Stimulated activated CD8-positive, alpha-beta memory T cell treated with anti-CD3 and anti-CD28 coated beads, Interleukin-4, amount 100 ng/mL, for 1 hour (primary cell): ENCODE measurements at places on chromosomes 1 and 21.

GRCh38 chr1:101484689-101485338 is 248.0 kb downstream of the S1PR1 start:
- no peak for DNase-seq

DNA sequence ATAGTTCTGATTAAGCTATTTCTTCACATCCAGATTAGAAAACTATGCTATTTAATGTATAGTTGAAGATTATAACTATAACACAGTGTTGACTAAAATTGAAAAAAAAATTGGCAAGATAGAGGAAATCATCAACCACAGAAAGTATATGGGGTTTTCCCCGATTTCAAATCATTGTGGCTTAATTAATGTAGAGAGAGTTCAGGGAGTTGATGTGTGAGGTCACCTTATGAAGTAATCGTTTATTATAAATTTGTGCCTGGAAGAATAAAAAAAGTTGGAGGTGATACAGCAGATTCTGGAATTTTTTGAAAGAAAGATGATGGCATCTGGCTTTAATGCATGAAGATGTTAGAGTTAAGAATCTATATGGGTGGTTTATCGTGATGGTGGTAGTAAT is 84.3 kb downstream of the PTGS2 start:
- no peak for DNase-seq

GRCh38 chr1:116268211-116268610 is 104.8 kb upstream of the ATP1A1 start:
- DNase-seq, result no peak

DNA sequence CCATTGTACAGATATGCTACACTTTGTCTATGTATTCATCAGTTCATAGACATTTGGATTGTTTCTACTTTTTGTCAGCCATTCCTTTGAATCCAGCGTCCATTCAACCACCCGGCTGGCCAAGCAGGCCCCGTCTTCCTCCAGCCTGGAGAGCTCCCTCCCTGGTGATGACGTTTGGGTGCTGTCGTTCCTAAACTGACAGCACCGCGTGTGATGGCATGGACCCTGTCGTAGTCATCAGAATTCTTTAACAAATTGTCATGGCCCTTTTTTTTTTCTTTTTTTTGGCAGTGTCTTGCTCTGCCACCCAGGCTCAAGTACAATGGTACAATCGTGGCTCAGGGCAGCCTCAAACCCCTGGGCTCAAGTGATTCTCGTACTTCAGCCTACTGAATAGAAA is 138.6 kb upstream of the ERRFI1 start:
- DNase-seq, result no peak

DNA sequence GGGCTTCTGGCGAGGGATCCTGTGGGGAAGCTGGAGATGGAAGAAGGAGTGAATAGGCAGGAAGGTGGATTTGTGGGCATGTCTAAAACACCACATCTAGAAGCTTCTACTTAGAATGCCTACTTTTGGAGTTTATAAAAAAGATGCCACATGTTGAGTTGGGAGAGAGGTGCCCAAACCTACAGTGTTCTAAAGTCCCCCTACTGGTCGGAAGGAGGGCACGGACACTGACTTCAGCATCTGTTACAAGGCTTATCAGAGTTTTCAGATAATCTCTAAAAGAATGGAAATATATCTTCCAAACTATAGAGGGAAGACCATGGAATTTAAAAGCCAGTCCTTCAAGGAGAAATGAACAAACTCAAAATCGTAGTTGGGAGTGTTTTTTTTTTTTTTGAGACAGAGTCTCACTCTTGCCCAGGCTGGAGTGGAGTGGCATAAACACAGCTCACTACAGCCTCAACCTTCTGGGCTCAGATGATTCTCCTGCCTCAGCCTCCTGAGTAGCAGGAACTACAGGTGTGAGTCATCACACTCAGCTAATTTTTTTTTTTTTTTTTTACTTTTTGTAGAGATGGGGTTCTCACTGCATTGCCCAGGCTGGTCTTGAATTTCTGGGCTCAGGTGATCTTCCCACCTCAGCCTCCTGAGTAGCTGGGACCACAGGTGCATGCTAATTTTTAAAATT is 14.8 kb downstream of the IBA57 start:
- DNase-seq, result no peak

DNA sequence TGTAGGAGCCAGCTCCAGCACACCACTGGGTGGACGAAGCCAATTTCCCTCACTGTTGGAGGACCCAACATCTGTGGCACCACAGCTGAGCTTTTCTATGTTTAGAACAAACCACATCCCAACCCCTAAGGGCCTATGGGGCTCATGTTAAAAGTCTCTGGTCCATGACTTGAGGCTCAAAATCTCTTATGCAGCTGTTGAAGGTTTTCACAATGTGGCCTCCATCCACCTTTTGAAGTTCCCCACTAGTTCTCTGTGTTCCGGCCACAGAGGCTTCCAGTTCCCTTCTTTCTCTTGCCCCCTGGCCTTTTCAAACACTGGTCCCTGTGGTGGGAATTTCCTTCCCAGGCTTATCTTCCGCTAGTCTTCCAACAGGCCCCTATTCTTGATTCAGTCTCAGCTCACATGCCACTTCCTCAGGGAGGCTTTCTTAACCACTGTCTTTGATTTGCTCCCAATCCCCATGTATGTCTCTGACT is 3.9 kb upstream of the IFNLR1 start:
- DNase-seq, result no peak

- DNase-seq, result no peak
Observed at GRCh38 chr1:239617731-239618130, 231.4 kb downstream of the CHRM3 start.

- DNase-seq, result no peak
Observed at GRCh38 chr1:244100704-244101453, 49.8 kb downstream of the ZBTB18 start.

GRCh38 chr21:14308234-14308633 is 74.7 kb downstream of the HSPA13 start:
- DNase-seq, result no peak

DNA sequence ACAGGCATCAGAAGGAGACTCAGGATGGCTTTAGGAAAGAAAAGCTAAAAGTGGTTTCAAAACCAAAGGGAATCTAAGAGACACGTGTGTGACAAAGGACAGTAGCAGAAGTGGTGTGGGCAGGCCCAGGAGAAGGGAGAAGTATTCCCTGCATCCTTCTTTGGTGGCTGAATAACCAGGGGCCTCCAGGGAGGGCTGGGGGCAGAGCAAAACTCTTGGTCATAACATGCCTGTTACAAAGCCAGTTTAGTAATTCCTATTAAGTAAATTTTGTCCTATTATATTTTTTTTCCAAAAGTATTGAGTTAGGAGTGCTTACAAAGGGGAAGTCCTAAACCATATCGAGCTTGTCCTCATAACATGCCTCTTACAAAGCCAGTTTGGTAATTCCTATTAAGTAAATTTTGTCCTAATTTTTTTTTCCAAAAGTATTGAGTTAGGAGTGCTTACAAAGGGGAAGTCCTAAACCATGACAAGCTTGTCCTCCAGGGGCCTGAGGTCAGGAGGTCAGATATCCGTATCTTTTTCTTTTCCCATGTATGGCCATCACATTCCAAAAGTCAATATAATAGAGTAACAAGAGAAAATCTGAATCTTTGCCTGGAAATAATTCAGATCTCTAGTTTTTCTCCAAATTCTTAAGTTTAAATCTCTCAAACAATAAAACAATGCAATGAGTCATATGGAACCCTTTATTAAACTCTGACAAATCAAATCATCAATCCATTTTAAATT is 509.2 kb downstream of the LTN1 start:
- no peak for DNase-seq

DNA sequence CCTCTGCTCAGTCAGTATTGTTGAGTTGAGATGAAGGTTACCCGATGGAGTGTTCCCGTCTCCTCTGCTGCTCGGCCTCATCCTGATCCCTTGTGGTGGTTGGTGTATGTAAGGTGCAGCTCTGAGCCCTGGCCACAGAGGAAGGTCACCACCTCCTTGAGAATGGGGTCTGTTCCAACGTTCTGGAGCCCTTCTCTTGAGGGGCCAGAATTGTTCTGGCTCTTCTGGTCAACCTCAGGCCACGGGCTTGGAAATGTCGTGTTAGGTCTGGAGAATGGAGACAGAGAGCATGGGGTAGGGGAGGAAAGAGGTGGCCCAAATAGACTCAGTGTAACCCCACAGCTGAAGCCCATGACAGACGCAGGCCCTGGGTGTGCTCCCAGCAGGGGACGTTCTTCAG is 62.3 kb upstream of the ETV3 start:
- no peak for DNase-seq

DNA sequence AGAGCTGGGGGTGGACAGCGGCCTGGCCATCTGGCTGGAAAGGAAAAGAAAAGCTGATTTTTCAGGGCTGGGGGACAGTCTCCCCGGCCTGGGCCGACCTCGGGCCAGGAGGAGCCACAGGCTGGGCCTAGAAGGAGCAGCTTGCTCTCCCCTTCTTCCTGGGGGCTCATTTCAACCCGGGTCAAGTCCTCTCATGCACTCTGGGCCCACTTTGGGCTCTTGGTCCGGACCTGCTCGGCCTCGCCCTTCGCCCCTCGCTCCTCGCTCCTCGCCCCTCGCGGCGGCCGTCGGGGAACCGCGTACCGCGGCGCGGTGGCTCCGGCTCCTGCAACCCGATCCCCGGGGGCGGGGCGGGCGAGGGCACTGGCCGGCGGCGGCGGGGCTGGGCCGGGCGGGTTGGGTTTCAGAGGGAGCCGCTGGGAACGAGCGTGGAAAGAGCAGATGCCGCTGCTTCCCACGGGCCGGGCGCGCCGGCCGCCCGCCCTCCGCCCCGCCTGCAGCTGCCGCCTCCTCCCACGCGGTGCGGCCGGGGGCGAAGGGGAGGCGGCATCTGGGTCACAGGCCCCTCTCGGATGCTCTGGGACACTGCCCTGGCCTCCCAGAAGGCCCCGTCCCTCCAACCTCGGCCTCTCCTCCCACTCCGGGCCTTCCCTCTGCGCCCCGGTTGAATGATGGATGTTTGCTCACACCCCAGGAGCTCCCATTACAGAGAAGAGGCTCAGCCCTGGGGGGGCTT is 6.6 kb downstream of the HEYL start:
- no peak for DNase-seq

GRCh38 chr1:156295391-156295947 is at the start of gene GLMP:
GLMP (minus strand) TSS chr1:156295679; CDS start chr1:156295645, 34 bp downstream.
- no peak for DNase-seq

GRCh38 chr1:14598498-14599182 is at the start of gene KAZN:
KAZN (plus strand) TSS chr1:14598685.
- DNase-seq, result no peak

DNA sequence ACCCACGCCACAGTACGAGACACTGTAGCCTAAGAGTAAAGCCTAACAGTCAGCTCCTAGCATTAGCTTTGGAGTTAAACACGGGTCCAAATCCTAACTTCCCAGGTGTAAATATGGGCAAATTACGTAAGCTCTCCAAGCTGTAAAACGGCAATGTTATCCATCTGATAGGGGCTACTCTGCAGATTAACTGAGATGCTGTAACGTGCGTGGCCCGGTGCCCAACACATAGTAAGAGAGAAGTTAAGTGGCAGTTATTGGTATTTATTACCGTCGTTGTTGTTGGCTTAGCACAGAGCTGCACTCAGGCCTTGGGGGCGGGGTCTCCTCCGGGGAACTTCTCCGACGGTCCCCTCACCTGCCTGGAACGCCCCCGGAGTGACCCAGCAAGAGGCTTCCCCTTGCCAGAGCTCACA is 457 bp downstream of the TRAPPC3 start:
- DNase-seq, result no peak

- DNase-seq, result no peak
Observed at GRCh38 chr1:7372477-7373120, 398.5 kb upstream of the VAMP3 start.

- peak; percentile 37 for DNase-seq
Observed at GRCh38 chr1:155078469-155079209, at the start of gene EFNA3. EFNA3 (plus strand) TSS chr1:155078837; CDS start chr1:155078942, 105 bp downstream.

- no peak for DNase-seq
Observed at GRCh38 chr1:44371206-44371605, 16.1 kb upstream of the ERI3 start.

- DNase-seq, result no peak
Observed at GRCh38 chr1:1432951-1433803, 2.3 kb upstream of the VWA1 start.

- DNase-seq, result no peak
Observed at GRCh38 chr1:167239257-167239656, 18.6 kb downstream of the POU2F1 start.

DNA sequence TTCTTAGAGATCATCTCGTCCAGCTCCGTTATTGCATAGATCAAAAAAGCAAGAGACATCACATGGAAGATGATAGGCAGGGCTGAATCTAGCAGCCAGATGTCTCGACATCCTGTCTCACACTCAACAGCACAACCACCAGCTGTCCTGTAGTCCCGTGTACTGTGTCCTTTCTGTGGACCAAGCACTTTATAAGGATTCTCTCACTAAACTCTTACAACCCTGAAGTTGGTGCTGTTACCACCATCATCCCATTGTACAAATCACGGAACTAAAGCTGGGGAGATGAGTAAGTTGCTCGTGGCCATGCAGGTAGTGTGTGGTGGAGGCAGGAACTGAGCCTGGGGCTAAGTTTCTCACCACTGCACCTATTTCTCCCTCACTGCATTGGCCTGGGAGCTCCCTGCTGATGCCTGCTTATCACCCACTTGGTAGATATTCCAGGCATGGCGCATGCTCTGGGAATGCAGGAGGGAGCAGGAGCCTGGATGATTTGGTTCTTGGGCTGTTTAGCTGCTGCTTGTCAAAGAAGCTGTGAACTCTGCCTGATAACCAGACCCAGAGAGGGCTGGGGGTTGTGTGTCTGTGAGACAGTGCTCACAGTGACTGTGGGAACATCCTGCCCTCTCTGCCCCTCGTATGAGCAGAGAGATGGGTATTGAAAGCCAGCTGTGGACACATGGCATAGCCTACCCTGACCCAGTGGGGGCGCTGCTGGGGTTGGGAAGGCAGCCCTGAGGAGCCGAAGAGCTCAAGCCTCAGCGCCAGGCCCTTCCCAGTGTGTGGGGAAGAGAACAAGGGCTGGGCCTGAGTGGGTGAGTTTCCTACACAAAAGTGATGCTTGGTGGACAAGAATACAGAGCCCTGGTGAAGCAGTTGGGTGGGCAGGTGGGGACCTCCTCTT is 13.6 kb downstream of the PPFIA4 start:
- DNase-seq, result no peak

DNA sequence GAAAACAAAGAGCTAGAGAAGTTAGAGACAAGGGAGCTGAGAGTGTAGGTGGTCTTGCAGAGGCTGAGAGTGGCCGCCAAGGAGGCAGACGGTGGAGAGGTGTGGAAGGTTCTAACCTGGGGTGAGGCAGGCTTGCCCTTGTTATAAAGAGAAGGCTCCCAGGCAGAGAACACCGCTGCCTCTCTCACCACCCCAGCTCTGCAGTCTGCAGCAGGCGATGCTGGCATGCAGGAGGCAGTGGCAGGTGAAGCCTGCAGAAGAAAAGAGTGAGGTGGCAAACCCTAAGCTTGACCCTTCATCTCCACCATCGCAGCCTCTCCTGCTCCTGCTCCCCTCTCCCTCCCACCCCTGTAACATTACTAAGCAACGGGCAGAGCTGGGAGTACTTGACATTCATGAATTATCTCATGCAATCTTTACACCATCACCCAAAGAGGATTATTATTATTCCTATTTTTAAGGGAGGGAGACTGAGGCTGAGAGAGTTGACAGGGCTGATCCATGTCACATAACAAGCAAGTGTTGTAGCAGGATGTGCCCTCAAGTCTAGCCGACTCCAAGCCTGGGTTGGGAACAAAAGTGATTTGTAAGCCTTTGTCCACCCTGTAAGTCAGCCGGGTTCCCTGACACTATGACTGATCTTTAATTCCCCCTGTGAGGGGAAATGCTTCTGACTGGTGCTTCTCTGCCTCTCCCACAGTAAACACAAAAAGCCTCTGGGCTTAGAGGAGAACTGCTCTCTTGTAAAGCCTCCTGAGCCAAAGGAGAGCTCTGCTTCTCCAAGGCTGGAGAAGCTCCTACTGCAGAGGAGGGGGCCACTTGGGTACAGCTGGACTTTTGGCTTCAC is 36.1 kb downstream of the KANK4 start:
- DNase-seq, result no peak

GRCh38 chr1:75986478-75986877 is 54.3 kb upstream of the ASB17 start:
- DNase-seq, result no peak
